ENCODE measurements at places on chromosomes 1 and 21. TPM values are rescaled to one million over a fixed set of nuclear protein-coding genes. Genes with fewer than 3 reads are reported as not detected.

Gene SPAG17
- total RNA-seq = 0.37 TPM

DNA sequence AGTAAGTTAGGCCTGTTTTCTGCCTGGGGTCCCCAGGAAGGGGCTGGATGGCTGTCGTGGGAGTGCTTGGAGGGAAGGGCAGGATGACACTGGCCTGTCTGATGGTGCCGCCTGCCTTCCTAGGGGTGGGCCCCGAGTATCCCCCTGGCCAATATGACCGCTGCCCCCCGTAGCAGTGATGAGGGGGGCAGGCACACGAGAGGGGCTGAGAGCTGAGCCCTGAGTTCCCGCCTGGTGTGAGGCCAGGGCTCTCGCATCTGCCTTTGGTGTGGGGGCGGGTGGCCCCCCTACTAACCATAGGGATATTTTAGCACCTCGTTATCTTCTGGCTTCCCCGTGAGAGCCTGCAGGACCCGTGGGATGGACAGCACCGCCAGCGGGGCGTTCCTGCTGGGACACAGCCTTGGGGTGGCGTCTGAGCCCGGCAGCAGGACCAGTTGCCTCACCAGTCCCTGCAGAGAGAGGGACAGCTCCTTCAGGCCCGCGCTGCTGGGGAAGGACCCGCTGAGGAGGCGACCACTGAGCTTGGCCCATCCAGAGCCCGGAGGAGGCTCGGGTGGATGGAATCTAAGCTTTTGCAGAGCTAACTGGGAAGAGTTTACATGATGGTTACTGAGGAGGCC, 10.4 kb downstream of the KRTAP10-1 start:
- peak; percentile 26 for DNase-seq

GRCh38 chr1:15046487-15047165, 106.9 kb upstream of the TMEM51 start:
- DNase-seq = peak; percentile 81

Gene VHLL
- not detected for total RNA-seq

Gene CELA2A
- not detected for total RNA-seq

- no peak for DNase-seq
Observed at GRCh38 chr21:29441651-29442050, 142.9 kb downstream of the BACH1 start.

Gene EFNA3
- 3.9 TPM for total RNA-seq

DNA sequence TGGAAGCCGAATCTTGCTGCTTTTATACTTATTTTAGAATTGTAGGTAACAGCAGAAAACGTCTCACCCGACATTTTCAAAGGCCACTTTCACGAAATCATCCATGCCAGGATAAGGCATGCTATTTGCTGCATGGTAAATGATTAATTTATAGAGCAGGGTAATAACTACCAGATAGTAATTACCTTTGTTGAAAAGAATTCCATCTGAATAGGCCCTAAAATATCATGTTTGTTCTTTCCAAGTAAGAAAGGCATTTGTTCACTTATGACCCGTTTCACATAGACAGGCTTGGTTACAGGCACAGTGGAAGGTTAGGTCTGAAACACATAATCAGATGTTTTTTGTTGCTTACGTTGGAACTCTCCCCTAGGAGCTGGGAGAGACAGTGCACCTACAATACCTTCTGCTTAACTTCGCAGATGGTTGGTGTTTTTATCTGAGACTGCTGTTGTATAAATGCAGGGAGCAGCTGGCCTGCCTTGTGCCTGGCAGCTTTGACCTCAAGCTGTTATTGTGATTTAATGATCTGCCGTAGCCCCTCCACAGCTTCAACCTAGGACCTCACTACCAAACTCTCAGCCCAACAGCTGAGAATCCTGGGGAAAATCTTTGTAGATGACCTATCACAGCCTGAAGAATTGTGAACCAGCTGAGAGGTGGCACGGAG, 1.6 kb downstream of the SLC44A3 start:
- no peak for DNase-seq

DNA sequence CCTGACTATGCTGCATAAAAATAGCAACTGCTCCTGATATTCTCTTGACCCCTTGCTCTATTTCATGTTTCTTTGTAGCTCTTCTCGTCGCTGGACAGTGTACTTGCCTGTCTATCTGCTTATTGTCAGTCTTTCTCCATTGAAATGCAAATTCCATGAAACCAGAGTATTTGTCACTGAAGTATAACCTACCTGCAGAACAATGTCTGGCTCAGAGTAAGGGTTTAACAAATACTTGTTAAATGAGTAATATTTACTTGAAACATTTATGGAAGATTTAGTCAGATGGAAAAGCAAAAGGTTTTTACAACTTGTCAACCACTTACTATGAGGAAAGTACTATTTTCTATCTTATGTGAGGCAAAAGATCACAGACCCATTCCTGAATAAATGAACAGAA, 19.9 kb upstream of the ERICH3 start:
- DNase-seq = no peak

DNA sequence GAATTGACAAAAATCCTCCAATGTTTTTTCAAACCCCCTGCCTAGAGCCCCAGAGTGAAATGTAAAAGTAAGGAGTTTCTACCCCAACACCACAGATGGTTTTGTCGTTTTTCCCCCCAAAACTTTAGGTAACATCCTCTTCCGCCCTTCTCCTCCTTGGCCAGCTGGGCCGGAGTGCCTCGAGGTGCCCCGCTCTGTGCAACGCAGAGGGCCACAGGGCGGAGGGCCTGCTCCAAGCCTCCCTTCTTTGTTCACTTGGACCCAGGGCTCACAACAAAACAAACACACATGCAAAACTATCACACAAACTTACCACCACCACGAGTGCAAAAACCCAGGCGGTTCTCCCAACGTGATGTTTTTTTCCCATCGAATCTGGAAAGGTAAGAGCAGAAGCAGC, 1.9 kb downstream of the SSBP3 start:
- DNase-seq = no peak

Gene MNDA
- not detected for total RNA-seq

GRCh38 chr1:113129529-113130185, 56.7 kb downstream of the LRIG2 start:
- no peak for DNase-seq

Gene OR2T33
- not detected for total RNA-seq

GRCh38 chr1:209265301-209265700, 318.2 kb upstream of the CAMK1G start:
- no peak for DNase-seq

Gene SYCP1
- total RNA-seq = not detected

Measured in H9 (cell line).